Hepatocyte (in vitro differentiated cells): ENCODE measurements at places on chromosomes 1 and 21. TPM values are rescaled to one million over a fixed set of nuclear protein-coding genes. Genes with fewer than 3 reads are reported as not detected.

The PALMD gene
- 18.5 and 21.7 TPM in 2 replicates for total RNA-seq

The TNFRSF18 gene
- total RNA-seq = not detected in 2 replicates

The RUNX3 gene
- total RNA-seq = 0.13 and 0.28 TPM in 2 replicates

The GUK1 gene
- 157 and 158 TPM in 2 replicates for total RNA-seq

The TAF5L gene
- total RNA-seq = 13.0 and 14.4 TPM in 2 replicates

The GLIS1 gene
- total RNA-seq = 0.13 and 0.32 TPM in 2 replicates
